ENCODE measurements at places on chromosomes 2 and 18.

GRCh38 chr2:219155054-219155644, 5.5 kb downstream of the NHEJ1 start:
- no peak for DNase-seq

DNA sequence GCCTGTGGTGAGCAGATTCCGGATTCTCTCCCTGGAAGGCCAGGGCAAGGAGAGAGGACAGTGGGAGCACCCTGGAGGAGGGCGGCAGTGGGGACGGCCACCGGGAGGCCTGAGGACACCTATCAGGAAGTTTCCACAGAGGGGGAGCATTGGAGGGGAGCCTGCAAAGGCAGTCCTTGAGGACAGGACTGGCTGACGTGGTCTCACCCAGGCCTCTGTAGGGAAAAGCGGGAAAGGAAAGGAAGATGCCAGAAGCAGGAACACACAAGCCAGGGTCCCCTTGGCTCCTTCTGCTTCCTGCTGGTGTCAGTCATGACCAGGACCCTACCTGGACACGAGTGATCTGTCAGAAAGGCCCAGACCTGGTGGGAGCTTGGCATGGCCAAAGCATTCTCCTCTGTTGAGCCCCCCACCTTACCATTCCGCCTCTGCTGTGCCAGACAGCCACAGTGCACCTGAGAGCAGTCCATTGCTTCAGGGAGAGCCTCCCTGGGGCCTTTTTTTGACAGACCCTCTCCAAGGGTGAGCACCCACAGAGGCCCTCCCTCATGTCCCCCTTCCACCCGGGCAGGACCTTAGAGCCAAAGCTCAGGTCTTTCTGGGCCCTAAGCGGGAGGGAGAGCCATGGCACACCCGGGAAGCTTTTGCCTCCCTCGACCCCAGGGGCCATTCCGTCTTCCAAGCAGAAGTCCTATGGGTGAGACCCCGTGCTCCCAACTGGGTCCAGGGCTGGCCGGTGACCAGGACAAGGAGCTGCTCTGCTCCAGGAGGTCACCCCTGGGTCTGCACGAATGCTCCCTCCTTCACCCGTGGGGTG, 333.1 kb downstream of the DYSF start:
- DNase-seq, result no peak

GRCh38 chr2:30208453-30208852, 22.9 kb upstream of the LBH start:
- DNase-seq, result no peak

DNA sequence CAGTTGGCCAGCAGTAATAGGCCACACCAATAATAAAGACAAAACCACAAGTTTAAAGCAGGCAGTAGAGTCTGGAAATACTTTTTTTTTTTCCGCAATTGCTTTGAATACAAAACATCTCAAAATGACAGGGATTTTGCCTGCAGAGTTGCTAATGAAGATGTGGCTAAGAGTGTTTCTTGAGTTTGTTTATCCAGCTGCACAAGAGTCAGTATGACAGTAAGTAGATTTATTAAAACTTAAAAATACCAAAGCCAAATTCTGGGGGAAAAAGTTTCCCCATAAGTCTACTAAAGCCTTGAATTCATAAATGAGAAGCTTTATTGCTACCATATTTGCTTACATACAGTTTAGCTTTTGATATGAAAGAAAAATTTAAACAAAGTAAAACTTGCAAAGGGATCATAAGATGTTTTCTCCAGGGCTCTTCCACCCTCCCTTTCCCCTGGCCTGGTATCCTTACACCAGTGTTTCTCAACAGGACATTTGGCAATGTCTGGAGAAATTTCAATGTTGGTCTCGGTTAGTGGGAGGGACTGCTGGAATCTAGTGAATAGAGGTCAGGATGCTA, 3.9 kb upstream of the DSEL start:
- DNase-seq, result no peak

GRCh38 chr2:48343571-48344440, 186.1 kb upstream of the STON1 start:
- DNase-seq, result no peak

DNA sequence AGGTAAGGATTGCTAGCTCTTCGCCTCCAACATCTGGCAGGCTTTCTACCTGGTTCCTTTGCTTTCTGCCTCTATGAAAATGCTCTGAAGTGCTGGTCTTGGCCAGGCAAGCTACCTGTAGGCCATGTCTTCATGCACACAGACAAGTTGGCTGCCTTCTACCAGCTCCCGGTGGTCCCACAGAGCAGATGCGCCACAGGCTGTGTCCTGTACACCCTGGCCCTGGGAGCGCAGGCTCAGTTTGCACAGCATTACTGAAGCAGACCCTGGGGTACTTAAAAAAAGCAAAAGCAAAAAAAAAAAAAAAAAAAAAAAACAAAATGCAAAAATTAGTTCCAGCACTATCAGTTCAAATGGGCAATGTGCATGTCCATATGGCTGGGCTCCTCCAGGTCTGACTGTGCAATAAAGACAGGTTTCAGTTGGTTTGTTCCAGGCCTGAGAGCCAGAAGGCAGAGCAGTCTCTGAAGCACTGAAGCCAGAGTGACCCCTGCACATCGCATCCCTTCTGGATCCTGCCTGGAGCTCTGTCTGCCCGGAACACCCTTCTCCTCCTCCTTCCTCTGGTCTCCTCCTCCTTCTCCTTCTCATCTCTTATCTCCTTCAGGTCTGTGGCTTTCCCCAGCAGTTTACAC, 288.0 kb upstream of the REV1 start:
- no peak for DNase-seq

- DNase-seq, result no peak
Measured at GRCh38 chr2:95274291-95275150, at the start of gene PROM2. PROM2 (plus strand) TSS chr2:95274449; CDS start chr2:95274586, 137 bp downstream.

- DNase-seq, result no peak
Measured at GRCh38 chr2:100761365-100761764, 58.6 kb upstream of the NPAS2 start.

DNA sequence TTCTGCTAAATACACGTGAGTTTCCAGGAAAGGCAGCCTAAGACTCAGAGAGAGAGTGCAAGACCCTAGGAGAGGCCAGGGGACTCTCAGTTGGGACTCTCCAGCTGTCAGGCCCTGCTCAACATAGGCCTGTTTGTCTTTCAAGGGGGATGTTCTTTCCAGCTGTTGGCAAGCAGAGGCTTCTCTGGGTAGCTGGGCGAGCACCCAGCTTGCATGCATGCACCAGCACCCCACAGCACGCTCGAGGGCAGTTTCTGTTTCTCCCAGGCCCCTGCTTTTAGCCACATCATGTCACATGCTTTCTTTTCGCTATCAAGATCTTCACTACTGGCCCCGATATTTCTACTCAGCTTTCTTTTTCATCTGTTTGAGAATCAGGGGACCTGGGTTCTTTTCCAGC, 479.3 kb upstream of the HS6ST1 start:
- no peak for DNase-seq

DNA sequence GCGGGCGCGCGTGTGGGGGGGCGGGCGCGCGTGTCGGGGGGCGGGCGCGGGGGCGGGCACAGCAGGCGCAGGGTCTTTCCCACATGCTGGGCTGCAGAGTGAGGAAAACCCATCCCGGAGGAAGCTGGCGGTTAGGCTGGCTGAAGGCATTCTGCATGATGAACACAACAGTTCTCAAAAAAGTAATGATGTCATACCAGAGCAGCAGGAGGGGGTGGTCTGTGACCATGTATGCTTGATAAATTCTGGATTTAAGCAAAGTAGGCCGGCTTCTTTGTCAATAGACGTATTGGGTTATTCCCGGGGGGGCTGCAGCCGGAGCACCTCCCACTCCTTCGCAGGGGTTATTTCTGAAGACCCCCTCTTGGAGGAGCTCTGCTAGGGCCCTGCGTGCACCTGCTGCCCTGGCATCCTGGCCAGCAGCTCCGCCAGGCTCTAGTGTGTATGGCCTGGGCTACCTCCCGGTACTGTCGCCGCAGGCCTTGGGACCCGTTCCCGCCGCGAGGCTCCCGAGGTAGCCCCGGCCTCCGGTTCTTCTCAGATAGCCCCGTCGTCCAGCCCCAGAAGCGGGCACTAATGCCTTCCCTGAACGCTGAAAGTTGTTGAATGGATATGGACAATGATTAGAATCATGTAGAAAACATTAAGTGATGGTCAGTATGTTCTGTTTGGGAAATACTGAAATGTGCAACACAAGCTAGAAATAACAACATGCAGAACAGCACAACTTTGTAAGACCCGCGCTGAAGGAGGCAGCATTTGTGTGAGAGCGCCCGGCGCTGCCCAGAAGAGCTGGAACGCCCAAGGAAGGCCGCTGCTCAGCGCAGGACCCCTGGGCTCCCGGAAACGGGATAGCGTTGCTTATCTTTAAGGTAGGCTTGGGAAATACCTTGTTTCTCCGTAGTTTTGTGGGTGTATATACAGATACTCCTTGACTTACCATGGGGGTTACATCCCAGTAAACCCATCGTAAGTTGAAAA, 101.4 kb upstream of the RAB6C start:
- no peak for DNase-seq

DNA sequence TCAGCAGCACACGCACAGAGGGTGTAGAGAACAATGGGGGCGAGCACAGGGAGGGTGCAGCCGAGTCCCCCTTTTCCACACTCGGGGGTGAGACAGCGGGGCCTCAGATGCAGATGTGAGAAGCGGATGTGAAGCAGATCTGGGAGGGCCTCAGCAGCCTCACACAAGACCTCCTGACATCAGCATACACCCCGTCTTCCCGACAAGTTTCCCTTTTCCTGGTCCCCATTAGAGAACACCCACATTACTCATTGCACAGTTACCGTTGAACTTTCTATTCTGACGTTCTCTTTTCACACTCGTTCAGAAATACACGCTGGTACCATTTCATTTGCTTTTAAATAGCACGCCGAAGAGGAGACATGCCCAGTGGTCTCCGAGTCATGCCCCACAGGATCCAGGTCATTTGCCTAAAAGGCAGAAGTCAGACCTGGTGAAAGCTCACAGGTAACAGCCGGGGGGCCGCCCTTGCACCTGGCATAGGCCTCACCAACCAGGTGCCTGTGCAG, 129.5 kb upstream of the ID2 start:
- no peak for DNase-seq

- no peak for DNase-seq
Measured at GRCh38 chr2:471560-471959, 183.7 kb upstream of the ALKAL2 start.

DNA sequence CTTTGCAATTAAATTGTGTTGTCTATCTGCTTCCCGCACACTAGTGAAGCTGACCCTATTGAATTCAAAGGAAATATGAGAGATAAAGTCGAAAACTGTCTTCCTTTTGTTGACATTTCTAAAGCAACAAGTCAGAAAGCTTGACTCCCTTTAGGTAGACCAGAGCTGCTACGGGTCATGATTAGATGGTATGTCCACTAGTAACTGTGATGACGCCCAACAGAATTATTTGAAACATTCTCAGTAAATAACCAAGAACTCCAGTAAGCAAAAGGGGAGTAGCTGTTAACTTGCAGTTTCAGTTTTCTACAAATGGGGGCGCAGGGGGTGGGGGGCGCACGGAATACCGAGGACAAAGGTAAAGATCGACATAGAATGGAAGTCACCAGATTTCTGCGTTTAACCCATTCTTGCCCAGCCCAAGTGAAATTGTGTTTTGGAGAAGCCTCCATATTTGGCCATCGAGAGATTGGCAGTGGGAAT, 56.4 kb downstream of the CRIM1 start:
- DNase-seq, result no peak

- no peak for DNase-seq
Measured at GRCh38 chr18:37385846-37386778, 179.5 kb downstream of the CELF4 start.

DNA sequence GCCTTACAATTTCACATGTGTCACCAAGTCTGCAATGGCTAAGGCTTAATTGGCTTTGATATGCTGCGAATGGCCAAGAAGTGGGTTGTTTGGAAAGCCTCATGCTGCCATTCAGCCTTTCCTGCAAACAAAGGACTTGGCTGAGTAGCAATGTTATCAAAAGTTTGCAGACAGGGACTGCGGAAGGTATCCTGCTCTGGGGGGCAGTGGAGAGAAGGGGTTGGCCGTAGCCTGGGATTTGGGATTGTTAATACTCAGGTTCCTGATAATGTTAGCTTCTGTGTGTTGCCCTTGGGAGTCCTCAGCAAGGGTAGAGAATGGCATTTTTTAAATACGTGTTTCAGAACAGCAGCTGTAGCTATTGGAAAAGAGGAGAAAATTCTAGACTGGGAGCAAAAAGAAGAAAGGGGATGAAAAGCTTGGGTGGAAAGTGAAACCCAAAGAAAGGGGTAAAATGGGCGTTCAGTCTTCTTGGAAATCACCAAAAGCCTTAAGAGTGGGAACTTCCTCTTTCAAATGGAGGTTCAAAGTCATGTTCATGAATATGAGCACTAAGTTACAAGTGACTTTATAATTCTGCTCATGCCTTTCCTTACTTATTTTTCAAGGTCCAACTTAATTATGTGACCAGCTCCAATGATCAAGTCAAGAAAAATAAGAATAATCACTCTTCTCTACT, 325.1 kb downstream of the RNF144A start:
- DNase-seq, result no peak

DNA sequence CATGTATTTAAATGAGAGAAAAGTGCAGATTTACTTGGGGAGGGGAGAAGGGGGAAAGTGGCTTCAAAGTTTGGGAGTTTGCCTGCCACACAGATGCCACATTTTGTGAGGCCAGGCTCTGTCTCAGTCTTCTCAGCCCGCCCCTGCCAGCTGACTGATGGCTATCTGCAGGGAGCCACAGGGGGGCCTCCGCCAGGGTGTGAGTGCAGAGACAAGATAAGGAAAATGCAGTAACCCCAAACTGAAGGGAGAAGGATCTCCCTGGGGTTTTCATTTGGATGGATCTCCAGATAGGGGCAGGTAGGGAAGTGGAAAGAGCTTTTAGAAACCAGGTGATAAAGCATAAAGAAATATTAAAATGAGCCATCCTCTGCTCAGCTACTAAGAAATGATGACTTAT, 128.8 kb downstream of the ZNF521 start:
- DNase-seq, result no peak

DNA sequence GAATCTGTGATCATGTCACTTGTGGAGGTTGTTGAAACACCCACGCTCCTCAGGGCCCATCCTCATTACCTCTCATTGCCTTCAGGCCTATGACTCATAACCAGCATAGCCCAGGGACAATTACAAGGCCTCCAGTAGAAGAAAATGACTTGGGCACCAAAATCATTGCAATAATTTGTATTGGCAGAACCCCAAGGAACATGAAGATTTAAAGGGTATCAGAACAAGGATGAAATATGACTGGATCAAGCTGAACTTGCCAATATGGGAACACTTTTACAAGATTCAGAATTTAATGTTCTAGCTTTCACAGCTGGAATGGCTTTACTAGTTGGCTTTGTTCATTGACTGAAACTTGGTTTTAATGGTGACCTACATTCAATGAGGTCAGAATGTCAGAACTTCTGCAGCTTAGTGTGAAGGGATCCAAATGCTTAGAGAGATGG, 156.4 kb downstream of the COPS8 start:
- no peak for DNase-seq

GRCh38 chr2:24761866-24762265, 31.3 kb downstream of the PTRHD1 start:
- no peak for DNase-seq
